ENCODE measurements at places on chromosomes 13 and 19.

DNA sequence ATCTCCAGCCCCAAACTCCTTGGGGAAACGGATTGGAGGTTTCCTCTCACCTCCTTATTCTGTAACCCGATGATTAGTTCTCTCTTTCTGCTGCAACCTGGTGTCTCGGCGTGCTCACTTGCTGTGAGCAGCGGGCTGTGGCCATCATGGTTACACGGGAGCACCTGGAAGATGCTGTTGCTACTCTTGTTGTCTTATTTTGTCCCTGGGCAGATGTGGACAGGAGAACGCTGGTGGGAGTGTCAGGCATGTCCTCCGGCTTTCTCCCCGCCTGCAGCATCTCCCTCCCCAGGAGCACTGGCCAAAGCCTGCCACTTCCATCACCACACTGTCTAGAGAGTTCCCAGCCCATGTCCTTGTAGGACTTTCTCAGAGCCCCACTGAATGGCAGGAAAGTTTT is 211.8 kb upstream of the ZNF536 start:
- DNase-seq = no peak

GRCh38 chr19:52943884-52944643 is 18.6 kb downstream of the ZNF816 start:
- no peak for DNase-seq

GRCh38 chr19:988081-988480 is 3.9 kb downstream of the WDR18 start:
- no peak for DNase-seq

DNA sequence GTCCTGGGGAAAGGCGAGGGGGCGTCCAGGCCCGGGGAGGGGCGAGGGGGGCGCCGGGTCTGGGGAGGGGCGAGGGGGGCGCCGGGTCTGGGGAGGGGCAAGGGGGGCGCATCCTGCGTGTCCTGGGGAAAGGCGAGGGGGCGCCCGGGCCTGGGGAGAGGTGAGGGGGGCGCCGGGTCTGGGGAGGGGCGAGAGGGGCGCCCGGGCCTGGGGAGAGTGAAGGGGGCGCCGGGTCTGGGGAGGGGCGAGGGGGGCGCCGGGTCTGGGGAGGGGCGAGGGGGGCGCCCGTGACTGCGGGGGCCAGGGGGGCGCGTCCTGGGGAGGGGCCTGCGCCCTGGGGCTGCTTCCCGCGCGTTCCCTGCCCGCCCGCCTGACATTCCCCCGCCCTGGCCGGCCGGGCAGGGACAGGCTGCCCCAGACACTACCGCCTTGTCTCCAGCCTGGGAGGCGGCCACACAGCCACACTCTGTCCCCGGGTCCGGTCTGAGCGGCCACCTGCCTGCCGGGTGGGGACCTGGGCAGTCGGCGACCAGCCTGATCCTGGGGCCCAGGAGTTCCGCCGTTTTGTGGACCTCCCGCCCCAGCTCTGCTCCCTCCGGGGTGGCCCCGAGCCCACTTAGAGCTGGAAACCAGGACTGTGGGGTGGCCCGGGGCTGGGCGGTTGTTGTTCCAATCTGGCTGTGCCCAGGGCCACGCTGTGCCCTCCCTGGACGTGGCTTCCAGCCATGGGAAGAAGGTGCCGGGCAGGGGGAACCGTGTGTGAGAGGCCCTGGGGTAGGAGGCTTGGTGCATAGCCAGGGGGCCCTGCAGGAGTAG is 11.8 kb downstream of the PALM start:
- peak; percentile 87 for DNase-seq

- no peak for DNase-seq
Measured at GRCh38 chr13:110443622-110444225, 117.8 kb downstream of the RAB20 start.

- DNase-seq = no peak
Measured at GRCh38 chr13:50357136-50357535, 341.9 kb downstream of the KCNRG start.

GRCh38 chr13:25135896-25136295 is 36.2 kb downstream of the AMER2 start:
- no peak for DNase-seq

DNA sequence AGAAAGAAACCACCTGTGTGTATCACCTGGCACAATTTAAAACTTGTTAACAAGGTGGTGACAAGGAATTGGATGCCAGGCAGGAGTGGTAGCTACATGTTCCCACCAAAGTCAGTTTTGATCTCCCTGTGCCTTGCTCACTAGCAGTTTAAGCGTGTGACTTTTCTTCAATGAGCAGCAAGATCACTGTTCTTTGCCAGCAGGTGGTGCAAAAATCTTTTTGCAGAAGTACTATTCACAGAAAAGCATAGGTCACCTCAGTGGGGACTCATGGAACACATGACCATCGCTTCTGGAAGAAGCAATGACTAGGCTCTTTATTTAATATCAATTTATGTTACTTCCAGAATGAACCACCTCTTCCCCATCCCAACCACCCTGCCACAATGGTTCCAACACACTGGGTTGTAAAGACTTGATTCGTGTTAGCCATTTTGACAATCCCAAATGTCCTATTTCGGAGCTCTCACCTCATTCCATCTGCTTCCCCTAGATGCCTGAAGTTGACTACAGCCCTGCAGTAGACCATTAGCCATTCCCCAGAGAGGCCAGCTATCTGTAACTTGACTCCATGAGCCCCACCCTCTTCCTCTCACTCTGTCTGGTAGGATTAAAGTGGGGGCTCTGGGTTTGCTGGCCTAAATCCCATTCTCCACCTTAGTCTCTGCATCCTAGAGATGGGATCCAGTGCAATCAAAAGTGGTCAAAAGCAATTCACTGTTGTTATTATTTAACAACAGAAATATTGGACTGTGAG is 59.1 kb upstream of the TNFRSF19 start:
- DNase-seq = no peak

DNA sequence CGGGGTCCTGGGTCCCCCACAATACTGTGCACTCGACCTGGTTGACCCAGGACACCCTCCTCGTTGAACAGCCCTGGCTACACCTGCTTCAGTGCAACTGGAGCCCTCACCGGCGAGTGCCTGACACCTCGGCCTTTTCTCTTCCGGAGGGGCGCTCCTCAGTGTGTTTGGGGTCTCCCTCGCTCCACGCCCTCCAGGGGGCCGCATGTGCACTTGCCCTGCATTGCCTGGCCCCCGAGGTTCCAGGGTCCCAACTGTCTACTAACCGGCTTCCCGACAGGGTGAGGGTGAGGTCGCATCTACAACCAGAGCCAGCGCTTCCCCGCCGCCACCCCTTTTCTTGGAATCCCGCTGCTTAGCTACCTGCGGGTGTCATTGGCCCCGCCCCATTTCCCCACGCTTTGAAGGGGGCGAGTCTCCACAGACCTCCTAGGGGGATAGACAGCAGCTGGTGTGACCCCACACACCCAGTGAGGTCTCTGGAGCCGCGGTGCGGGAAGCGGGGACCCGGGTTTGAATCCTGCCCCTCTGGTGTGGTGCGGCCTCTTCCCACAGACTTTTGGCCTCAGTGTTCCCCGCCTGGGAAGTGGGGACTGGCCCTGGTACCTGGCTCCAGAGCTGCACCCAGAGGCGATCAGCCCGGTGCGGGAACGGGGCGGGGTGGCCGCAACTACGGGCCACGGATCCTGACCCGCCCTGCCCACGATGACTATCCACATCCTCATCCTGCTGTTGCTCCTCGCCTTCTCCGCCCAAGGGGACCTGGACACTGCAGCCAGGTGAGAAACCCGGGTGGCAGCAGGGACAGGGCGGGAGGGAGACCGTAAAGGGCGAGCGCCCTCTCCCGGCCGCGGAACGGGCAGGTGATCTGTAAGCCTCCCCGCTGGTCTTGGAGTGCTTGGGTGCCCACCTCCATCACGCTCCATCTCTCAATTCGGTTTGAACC is at the start of gene ADM5:
Gene ADM5, plus strand, starts transcription at position 462 of the 946 bp plus-strand sequence. Its CDS starts 244 bp downstream, at position 706.
- peak; percentile 70 for DNase-seq

GRCh38 chr19:18644196-18645034 is 7.6 kb downstream of the KLHL26 start:
- no peak for DNase-seq

DNA sequence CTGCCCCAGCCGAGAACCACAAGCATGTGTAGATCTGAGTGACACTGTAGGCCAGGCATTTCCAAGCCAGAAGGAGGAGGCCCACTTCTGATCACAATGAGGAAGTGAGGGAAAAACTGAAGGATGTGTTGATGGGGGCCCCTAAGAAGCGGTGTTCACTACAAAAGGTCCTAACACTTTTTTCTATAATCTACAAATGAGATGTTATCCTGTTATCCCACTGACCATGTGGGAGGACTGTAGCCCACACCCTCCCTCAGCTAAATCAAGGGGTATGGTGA is 99.0 kb upstream of the MCF2L start:
- DNase-seq = no peak

DNA sequence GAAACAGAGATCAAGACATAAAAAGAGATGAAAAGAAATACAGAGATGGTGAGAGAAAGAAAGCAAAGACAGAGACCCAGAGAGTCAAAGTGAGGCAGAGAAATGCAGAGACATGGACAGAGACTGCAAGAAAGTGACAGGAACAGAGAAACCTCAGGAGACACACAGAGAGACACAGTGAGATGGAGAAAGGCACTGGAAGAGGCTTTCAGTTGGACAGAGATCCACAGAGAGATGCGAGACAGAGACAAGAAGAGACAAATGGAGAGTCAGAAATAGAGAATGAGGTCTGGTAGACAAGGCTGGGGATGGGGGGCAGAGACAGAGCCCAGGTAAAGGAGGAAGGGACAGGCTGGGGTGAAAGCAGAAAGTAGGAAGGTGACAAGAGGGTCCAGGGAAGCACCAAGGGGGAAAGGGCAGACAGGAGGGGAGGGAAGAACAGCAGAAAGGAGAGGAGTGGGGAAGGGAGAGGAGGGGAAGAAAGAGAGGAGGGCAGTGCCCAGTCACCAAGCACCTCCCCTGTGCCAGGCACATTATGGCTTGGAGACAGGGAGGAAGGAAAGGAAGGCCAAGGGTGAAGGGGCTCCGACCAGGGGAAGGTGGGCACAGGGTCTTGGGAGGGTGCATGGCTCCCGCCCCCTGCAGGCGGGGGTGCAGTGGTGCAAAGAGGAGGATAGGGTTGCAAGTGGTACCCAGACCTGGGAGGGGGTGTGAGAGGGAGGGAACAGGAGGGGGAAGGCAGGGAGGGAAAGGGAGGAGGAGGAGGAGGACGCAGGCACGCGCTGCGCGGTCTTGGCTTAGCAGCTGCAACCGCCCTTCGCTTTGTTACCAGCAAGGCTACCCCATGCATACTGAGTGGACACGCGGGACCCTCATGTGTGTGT is 38.4 kb downstream of the DEDD2 start:
- no peak for DNase-seq

DNA sequence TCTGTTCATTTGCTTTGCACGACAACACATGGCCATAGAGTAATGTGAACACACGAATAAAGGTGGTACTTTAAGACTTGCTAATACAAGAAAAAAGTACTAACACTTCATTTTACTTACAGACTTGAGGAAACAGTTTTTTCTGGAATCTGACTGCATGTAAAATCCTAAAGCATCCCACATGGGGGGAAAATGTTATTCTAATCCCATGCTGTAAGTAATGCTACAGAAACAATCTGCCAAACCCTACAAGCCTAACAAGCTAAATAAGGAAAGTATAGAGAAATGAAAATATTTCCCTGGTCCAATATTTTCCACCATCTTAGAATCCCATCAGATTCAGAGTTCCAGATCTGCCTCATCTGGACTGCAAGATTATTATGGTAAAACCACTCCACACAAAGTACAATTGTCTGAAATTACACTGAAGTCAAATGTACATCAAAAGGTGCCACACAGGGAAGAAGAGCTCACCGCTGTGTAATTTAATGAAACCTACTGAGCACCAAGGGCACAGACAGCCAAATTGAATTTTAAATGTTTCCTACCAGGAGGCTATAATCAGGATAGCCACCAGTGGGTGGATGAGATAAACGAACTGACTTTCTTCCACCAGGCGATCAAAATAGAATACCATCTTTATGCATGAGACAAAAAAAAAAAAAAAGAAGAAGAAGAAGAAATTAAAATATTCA is 22.0 kb downstream of the LHFPL6 start:
- no peak for DNase-seq

DNA sequence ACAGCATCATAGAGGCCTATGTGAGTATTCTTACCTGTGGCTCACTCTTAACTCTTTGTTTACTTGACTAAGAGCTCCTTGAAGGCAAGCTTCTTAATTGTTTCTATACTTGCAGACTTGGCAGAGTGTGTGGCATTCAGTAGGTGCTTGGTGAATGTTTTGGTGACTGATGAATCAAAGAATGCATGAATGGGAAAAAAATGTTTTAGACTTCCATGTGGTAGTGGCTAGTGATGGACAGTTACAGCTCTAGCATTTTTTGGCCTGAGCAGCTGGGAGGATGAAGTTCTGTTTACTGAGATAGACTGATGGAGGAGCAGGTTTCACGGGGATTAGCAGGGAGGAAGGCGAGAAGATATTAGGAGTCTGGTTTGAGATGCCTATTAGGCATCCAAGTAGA is 13.6 kb downstream of the HAS1 start:
- DNase-seq = no peak

GRCh38 chr19:49894879-49895565 is 1.7 kb downstream of the IL4I1 start:
- DNase-seq = no peak

DNA sequence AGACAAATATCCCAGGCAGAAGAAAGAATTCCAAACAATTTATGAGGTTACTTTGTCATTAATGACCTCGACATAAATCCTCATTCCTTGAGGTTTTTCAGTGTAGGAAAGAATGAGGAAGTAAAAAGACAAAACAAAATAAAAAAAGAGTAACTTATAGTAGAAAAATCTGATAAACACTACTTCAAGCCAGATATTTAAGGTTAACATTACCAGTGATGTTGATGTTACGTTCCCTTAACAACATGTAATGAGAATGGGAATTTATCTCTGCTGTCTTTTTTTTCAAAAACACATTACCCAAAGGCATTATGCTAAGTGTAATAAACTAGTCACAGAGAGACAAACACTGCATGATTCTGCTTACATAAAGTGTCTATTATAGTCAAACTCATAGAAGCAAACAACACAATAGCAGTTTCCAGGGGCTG is 935.1 kb downstream of the SLITRK1 start:
- DNase-seq = no peak

- DNase-seq = no peak
Measured at GRCh38 chr19:41888926-41889325, 5.9 kb downstream of the ARHGEF1 start.

- no peak for DNase-seq
Measured at GRCh38 chr13:64414381-64414780, 2815.8 kb downstream of the PCDH9 start.

- no peak for DNase-seq
Measured at GRCh38 chr13:39044536-39044935, 6.3 kb downstream of the NHLRC3 start.

DNA sequence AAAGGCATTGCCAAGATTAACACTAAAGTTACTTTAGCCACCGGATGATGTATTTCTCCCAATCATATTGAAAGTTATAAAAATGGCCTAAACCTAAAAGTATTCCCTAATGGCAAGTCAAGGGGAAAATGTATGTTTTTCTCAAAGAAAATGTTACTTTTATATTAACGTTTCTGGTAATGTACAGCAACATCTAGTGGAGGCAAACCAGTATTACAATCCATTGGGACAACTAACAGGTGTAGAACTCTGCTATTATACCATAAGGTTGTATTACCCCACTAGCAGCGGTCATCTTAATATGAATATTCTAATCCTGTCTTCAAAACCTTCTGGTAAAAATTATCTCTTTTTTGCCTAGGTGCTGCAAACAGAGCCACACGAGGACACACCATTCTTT is 69.2 kb downstream of the ZNF100 start:
- no peak for DNase-seq

All from frontal cortex (tissue), 4 donors.